Colonic mucosa (tissue), 4 donors: ENCODE measurements at places on chromosomes 13 and 19. TPM values are rescaled to one million over a fixed set of nuclear protein-coding genes. Genes with fewer than 3 reads are reported as not detected.

APLP1 gene
- total RNA-seq = 2.6 TPM

RGL3 gene
- 13.8 TPM for total RNA-seq

CCDC97 gene
- total RNA-seq = 20.6 TPM

ADGRE3 gene
- 1.2 TPM for total RNA-seq

NDFIP2 gene
- 84.2 TPM for total RNA-seq
